ENCODE measurements at places on chromosomes 11 and 22.

DNA sequence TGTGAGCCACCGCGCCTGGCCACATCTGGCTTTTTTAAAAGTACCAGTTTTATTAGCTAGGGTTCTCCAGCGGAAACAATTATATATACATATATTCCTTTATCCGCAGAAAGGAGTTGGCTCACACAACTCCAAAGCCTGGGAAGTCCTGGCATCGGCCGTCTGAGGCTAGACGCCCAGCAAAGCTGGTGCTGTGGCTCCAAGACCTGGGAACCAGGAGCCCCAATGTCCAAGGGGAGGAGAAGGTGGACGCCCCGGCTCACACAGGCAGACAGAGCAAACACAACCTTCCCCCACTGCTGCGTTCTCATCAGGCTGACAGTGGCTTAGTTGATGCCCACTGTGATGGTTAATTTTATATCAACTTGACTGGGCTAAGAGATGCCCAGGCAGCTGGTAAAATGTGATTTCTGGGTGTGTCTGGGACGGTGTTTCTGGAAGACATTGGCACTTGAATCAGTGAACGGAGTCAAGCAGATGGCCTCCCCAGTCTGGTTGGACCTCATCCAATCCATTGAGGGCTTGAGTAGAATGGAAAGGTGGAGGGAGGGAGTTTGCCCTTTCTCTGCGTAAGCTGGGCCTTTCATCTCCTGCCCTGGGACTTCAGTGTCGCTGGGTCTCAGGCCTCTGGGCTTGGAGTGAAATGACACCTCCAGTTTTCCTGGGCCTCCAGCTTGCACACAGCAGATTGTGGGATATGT lies 904.4 kb downstream of the BRD1 start:
- no peak for DNase-seq

DNA sequence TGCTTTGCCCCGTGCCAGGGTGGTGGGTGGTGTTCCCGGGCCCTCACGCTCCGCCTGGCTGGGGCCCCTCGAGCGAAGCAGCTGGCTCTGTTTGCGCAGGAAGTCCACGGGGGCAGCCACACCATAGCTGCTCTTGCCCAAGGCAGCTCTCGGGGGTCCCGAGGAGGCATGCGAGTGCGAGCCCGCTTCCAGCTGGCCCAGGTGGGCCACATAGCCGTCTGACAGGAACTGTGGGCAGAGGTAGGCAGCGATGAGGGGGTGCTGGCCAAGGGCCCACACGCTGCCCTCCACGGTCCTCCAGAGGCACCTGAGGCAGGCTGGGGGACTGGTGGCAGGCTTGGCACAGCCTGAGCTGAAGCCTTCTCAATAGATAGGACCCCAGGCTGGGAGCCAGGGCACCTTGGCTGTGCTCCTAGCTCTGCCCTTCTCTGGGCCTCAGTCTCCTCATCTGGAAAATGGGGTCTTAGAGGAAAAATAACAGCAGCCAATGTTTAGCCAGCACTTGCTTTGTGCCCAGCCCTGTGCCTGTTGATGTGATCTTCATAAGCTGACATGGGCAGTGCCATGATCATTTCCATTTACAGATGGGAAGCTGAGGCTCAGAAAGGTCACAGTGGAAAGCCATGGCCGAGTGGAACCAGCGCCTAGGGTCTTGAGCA lies 9.4 kb downstream of the AIP start:
- no peak for DNase-seq

- DNase-seq = peak; percentile 10
Observed at GRCh38 chr22:37492428-37493344, 6.5 kb upstream of the MFNG start.

DNA sequence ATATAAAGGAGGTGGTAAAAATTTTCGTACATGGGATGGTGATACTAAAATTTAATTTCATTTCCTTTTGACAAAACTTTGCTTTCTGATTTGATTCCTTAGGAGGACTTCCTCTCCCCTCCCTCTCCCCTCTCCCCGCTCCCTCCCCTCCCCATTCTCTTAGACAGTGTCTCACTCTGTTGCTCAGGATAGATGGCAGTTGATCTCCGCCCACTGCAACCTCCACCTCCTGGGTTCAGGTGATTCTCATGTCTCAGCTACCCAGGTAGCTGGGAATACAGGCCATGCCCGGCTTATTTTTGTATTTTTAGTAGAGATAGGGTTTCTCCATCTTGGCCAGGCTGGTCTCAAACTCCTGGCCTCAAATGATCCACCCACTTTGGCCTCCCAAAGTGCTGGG lies 15.9 kb downstream of the TRIM44 start:
- no peak for DNase-seq

GRCh38 chr11:10660323-10660722 lies 33.2 kb downstream of the IRAG1 start:
- no peak for DNase-seq

GRCh38 chr22:39283322-39284141 lies 35.9 kb downstream of the RPL3 start:
- no peak for DNase-seq

GRCh38 chr11:67412495-67413179 lies 2.8 kb upstream of the CARNS1 start:
- DNase-seq = no peak

DNA sequence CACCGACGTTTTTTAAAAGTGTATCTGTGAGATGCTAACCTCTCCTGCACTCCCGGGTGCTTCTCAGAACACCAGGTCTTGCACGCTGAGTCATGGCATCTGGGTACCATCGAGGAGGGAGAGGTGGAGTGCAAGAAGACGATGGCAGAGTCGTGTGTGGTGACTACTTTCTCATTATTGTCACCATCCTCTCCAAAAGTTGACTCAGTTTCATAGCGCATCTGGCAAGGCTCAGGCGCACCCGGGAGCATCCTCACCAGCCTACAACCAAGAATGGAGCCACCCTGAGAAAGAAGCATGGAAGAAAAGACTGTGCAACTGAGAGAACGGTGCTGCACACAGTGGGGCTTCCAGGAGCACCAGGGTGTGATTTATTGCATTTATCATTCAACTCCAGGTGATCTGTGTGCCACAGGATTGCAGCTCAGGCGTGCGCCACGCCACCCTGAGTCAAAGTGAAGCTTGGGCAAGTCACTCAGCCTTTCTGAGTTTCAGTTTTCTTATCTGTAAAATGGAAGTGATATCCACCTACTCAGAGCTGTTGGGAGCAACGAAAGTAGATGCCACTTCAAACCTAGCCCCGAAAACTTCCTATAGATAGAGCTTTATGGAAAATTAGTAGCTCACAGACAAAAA lies 65.4 kb downstream of the LINC01488 start:
- DNase-seq = no peak

DNA sequence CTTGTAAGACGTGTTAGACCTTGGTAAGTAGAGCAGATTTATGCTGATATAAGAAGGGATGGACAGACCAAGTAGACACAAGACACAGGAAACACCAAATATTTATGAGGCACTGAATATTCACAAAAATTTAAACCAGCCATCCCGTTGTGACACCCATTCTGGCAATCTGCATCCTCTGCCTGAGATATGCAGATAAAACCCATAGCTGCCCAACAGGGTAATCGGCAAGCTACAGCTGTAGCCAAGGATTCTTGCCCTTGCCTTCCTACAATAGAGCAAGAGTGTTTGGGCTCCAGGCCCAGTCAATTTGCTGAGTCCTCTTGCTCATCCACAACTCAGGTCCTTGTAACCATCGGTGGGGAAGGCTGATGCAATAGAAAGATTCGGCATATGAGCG lies 18.5 kb upstream of the MPZL2 start:
- DNase-seq = no peak

All from stimulated activated CD8-positive, alpha-beta memory T cell treated with anti-CD3 and anti-CD28 coated beads, Interleukin-12 subunit alpha, Interleukin-12 subunit beta, amount 100 ng/mL, for 4 hours (primary cell).